ENCODE measurements at places on chromosomes 6 and 20.

DNA sequence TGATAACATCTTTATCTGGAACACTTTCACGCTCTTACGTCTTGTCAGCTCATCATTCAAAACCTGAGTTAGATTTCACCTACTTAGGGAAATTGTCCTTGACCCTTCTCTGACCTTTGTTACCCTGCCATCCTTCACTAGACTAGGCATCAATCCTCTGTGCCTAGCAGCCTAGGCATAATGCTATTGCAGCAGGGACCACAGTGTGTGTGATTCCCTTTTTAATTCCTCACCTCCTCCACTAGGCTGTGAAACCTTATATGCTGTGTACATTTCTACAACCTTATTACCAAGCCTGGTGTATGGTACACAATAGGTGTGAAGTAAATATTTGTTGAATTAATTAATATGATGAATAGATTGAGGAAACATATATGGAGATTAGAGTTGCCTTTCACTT, 66.7 kb upstream of the DEFB112 start:
- DNase-seq: no peak

DNA sequence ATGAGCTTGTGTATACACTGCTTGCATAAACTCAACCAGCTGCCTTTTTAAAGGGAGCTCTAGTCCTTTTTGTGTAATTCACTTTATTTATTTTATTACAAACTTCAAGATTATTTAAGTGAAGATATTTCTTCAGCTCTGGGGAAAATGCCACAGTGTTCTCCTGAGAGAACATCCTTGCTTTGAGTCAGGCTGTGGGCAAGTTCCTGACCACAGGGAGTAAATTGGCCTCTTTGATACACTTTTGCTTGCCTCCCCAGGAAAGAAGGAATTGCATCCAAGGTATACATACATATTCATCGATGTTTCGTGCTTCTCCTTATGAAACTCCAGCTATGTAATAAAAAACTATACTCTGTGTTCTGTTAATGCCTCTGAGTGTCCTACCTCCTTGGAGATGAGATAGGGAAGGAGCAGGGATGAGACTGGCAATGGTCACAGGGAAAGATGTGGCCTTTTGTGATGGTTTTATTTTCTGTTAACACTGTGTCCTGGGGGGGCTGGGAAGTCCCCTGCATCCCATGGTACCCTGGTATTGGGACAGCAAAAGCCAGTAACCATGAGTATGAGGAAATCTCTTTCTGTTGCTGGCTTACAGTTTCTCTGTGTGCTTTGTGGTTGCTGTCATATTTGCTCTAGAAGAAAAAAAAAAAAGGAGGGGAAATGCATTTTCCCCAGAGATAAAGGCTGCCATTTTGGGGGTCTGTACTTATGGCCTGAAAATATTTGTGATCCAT, 15.3 kb downstream of the TNFAIP3 start:
- no peak for DNase-seq

GRCh38 chr6:101129851-101130250, 248.7 kb upstream of the ASCC3 start:
- DNase-seq: no peak

DNA sequence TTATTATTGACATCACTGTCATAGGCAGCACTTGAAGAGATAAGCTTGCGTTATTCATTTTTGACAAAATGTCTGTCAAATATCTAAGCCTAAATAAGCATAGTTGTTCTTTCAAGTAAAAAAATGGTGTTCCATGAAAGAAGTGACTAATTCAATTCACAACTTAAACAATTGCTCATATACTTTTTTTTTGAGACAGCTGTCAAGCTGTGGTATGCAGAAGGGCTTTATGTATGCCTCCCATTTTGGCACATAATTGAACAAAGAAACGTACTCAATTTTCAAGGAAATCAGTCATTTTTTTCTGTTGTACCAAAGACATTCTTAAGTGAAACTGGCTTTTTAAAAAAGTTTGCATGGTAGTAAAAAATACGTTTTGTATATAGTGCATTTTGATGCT, 8.5 kb downstream of the AFDN start:
- no peak for DNase-seq

GRCh38 chr20:58274384-58274783, 35.1 kb upstream of the RAB22A start:
- DNase-seq: no peak

DNA sequence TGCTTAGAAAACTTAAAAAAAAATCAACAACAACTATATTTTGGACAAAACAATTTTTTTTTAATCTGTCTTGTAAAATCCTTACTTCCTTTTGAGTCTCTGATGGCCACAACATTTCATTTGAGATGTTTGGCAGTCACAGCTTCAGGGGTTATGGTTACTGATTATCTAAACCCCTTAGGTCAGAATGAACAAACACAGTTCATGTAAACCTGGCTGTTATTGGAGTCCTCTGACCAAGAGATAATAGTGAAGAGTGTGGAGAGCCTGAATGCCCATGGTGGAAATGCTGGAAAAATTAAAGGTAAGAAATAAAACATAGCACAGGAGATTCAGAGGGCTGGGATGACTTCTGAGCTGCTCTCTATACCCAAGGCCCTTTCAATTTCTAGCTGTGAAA, 38.2 kb downstream of the TMX4 start:
- DNase-seq: no peak

GRCh38 chr6:140494321-140495108, 1120.1 kb upstream of the CITED2 start:
- peak; percentile 29 for DNase-seq

- DNase-seq: no peak
These were observed 94.2 kb downstream of the MYLK4 start for GRCh38 chr6:2656460-2657079.

DNA sequence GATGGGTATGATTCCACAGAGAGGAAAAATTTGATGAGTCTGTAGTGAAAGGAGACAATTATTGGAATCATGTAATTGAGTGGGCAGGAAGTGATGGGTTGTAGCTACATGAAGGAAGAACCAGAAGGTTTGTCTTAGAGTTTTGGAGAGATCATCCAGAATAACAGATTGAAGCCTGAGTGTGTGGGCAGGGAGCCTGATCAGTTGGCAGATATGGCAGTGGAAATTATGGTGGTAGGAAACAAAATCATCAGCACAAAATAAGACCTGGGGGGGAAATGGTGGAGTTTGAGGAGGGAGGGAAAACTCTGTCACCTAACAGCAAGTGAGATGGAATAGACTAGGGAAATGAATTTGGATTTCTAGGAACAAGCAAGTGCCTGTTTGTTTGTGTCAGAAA, 606.6 kb upstream of the MAP3K7 start:
- no peak for DNase-seq

GRCh38 chr6:40138273-40138720, 204.0 kb upstream of the MOCS1 start:
- no peak for DNase-seq

GRCh38 chr6:25503686-25504085, 148.3 kb upstream of the SCGN start:
- DNase-seq: no peak

DNA sequence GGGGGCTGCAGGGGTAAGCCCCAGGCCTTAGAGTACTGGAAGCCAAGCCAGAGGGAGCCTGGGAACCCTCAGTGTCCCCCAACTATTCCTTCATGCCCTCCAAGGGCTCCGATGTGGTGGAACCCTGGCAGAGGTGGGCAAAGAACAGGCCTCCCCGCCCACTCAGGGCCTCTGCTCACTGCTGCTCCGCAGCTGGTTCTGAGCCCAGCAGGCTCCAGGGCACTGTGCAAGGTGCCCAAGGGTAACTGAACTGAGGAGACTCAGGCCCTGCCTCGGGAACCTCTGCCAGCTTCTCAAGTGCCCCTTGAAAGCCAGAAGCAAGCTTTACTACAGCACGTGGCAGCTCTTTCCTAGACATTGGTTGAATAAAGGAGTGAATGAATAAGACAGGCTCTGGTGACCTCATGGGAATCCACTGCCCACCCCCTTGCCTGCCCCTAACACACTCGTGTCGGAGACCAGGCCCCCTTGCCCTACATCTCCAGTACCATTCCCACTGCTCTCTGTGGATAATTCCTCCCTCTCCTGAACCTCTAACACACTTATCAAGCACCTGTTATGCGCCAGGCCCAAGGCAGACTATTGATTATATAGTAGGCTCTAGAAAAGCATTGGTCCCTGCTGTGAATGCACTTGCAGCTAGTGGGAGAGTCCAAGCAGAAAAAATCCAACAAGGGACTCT, 55.0 kb downstream of the TOX2 start:
- DNase-seq: no peak

- peak; percentile 34 for DNase-seq
These were observed 62.0 kb downstream of the HIVEP2 start for GRCh38 chr6:142883011-142883410.

DNA sequence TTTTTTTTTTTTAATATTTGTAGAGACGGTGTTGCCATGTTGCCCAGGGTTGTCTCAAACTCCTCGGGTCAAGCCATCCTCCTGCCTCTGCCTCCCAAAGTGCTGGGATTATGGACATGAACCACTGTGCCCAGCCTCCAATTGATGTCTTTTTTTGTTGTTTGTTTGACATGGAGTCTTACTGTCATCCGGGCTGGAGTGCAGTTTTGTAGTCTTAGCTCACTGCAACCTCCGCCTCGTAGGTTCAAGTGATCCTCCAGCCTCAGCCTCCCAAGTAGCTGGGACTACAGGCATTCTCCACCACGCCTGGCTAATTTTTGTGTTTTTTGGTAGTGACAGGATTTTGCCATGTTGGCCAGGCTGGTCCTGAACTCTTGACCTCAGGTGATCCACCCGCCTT, 9.4 kb upstream of the MROH8 start:
- no peak for DNase-seq

- DNase-seq: no peak
These were observed 306.0 kb upstream of the THEMIS start for GRCh38 chr6:128206610-128207426.

DNA sequence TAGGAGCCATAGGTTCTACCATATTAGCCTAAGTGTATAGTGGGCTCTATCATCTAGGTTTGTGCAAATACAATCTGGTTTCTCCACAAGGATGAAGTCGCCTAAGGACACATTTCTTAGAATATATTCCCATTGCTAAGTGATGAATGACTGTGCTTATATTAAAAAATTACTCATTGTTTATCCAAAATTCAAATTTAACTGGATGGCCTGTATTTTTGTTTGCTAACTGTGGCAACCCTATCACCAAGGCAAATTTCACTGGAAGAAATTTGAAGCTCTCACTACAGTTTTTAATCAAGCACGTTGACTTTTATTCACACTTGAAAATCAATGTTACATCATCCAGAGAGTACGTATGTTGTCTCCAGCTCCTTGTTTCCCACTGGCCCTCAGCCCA, 13.9 kb downstream of the GCM2 start:
- DNase-seq: no peak

DNA sequence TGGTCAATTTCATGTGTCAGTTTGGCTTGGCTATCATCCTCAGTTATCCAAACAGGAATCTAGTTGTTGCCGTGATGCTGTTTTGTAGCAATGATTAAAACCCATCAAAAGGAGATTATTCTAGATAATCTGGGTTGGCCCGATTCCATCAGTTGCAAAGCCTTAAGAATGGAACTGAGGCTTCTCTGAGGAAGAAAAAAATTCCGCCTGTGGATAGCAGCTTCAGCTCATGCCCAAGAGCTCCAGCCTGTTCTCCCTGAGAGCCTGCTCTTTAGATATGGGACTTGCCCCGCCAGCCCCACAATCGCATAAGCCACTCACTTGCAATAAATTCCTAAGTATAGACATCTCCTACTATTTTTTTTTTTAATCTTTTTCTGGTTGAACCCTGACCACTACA, 61.5 kb downstream of the SEL1L2 start:
- no peak for DNase-seq

- no peak for DNase-seq
These were observed 77.3 kb downstream of the TCP11 start for GRCh38 chr6:35063701-35064280.

GRCh38 chr6:25279748-25280343, 672 bp downstream of the CARMIL1 start:
- DNase-seq: peak; percentile 2

DNA sequence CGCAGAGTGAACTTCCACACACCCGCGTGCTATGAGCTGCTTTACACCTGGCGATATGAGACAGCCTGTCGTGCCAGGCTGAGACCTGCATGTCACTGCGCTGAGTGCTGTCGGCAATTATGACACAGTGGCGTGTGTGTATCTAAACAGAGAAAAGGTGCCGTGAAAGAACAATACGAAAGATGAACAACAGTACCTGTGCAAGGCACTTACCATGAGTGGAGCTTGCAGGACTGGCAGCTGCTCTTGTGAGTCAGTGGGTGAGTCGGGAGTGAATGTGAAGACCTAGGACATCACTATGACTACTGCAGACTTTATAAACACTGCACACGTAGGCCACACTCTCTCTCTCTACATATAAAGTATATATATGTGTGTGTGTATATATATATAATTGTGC, 68.5 kb upstream of the DUSP22 start:
- DNase-seq: peak; percentile 39

GRCh38 chr6:112269979-112270566, 15.7 kb upstream of the LAMA4 start:
- no peak for DNase-seq

DNA sequence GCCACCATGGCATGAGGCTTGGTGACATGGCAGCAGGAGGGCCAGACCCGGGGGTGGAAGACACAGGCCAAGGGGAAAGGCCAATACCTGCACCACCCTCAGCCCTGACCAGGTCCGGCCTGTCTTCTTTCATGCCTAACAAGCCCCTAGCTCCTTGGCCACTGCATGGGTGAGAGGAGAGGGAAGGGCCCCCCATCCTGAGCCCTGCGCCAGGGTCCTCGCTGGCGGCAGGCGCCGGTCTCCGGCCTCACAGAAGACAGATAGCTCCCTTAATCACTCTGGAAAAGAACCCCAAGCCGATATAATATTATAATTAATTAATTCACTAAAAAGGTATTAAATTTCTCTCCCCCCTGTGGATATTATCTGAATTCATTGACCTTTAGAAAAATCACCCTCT, 41.4 kb downstream of the MDFI start:
- no peak for DNase-seq

GRCh38 chr6:46715141-46715540, 20.0 kb downstream of the PLA2G7 start:
- DNase-seq: peak; percentile 79

- DNase-seq: peak; percentile 57
These were observed 52.0 kb downstream of the FRK start for GRCh38 chr6:116008470-116009243.

DNA sequence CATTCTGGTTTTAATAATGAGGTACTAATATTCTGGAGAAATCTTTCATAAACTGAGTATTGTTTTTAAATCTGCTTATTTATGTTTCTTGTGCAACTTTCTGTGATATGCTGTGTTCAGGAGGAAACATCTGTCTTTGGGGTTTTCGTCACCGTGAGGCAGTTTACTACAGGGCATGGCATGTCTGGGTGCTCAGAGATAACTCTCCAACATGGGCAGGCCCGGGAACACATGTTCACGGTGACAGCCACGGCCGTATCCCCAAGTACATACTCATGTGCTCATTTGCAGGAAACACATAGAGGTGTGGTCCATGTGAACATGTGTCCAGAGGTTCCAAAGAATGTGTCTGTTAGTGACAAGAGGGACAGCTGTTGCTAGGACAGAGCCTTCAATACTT, 62.1 kb upstream of the CNKSR3 start:
- DNase-seq: no peak

DNA sequence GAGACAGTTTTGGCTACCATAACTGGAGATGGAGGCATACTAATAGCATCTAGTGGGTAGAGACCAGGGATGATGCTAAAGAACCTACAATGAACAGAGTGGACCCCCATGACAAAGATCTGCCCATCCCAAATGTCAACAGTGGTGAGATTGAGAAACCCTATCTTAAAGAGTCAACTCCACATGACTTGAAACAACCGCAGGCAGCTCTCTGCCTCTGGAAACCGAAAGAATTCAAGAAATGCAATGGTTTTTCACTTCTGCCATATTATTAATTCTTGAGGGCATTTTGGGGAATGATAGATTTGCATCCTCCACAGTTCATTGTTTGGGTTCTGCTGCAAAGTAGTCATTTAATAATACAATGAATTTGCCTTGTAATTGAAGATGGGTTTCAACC, 463.4 kb downstream of the MAFB start:
- DNase-seq: no peak

Measured in ELR (cell line).